ENCODE measurements at places on chromosomes 4 and X.

DNA sequence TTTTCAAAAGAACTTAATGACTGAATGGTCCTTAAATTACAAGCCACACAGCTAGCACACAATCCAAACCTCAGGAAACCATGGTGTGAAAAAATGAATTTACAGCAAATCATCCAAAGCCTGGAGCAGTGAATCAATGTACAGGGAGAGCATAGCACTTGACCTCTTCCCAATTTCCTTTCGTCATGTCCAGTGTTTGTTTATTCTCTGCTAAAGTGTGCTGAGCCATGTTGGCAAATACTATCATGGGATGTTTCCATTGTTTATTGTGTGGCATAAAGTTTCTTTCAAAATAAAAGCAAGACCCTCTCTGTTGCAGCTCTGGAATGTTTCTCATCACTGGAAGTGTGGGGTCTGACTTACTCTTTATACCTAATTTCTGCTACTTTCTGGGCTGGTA, 25.4 kb upstream of the FAM47B start:
- DNase-seq = no peak

DNA sequence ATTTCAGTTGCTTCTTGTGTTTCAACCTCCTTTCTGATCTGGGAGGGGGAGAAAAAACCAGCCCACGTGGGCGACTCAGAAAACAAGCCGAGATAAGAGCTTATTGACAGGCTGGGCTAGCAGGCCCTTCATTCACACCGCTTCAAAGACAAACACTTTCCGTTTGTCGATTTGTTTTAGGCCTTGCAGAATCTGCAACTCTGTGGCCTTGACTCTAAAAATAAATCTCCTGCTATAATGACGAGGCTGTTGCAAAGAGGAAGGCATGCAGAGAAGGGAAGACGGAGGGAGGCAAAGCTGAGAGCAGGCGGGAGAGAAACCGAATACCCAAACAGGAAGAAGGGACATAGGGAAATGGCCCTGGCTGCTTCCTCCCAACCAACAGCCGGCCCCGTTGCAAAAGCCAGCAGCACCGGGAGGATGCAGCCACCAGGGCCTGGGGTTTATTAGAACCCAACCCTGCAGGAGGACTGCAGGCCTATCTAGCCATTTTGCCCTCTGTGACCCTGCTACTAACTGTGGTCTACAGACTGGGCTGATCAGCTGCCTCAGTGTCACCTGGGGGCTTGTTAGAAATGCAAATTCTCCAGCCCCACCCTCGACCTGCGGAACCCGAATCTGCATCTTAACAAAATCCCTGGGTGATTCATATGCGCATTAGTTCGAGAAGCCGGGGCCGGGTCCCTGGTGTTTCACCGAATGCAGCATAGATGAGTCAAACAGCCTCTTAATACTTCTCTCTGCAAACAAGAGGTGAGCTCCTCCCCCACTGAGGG, 325.5 kb downstream of the BCOR start:
- peak; percentile 53 for DNase-seq

- DNase-seq = no peak
Observed at GRCh38 chr4:139786494-139787354, 121.1 kb downstream of the MGST2 start.

DNA sequence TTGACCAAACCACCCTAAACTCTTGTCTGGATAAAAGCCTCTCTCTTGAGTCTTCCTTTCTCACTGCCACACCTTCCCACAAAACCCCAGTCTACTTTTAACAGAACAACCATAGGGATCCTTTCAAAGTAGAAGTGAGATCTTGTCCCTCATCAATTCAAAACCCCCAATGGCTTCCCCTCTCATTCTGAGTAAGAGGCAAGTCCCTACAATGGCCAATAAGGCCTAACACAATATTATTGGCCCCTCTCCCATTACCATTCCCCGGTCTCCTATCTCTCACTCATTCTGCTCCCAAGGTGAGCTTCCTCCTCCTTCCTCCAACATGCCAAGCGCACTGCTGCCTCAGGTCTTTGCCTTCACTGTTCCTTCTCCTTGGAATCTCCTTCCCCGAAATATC, 57.1 kb downstream of the REELD1 start:
- no peak for DNase-seq

DNA sequence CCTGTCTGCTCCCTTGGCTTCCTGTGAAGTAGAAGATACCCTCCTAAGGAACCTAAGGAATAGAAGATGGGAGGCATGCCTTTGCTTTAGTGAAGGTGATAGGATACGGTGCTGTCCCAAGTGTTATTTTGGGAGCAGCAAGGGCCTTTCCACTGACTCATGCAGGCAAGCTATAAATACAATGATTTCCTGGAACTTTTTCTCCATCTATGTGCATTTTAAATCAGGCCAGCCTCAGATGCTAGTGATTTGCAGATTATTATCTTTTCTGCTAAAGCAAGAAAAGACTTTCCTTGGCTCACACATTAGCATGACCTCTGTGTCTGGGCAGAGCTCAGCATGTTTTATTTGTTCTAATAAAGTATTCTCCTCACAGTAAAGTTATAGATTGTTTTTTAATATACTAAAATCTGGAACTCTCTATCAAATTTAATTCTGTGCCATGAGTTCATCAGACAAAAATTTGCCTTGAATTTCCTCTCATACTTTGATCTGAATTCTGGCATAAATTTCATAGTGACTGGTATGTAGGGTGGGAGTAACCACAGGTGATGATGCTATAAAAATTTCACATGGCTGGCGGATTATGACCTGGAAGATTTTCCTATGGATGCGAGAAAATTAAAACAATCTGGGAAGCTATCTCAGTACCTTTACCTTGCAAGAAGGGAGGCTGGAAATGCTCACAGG, 131.7 kb downstream of the REPS2 start:
- DNase-seq = no peak

- no peak for DNase-seq
Observed at GRCh38 chr4:40570348-40571077, 59.2 kb downstream of the RBM47 start.

DNA sequence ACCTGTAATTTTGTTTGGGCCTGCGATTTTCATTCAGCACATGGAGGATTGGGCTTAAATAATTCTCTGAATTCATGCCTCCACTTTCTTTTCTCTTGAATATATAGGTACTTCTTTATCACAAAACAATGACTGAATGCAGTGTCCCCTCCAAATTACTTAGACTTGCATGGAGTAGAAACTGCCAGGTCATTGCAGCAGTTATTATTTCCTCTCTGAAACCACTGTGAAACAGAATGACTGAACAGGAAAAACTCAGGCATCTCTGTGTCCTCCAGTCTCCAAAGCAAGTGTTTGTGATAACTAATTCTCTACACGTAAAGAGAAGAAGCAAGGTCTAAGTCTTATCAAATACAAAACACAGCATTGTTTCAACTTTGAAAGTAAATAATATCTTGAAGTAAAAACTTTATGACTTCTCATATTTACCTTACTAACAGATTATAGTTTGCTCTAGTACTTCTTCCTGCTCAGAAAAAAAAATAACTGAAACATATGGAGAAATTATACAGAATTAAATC, 144.5 kb upstream of the DIAPH2 start:
- DNase-seq = no peak

- no peak for DNase-seq
Observed at GRCh38 chr4:2251073-2251794, 9.3 kb upstream of the HAUS3 start.

- DNase-seq = no peak
Observed at GRCh38 chr4:148955564-148956297, 513.5 kb upstream of the NR3C2 start.

GRCh38 chrX:49176421-49177326, 5.0 kb downstream of the PLP2 start:
- no peak for DNase-seq

GRCh38 chr4:188839704-188840103, 700.5 kb downstream of the TRIML1 start:
- no peak for DNase-seq

- no peak for DNase-seq
Observed at GRCh38 chr4:105470766-105471165, 3.1 kb downstream of the PPA2 start.

GRCh38 chrX:118974908-118975671, 672 bp downstream of the LONRF3 start:
- peak; percentile 52 for DNase-seq

GRCh38 chr4:81023484-81023883, 7.0 kb upstream of the BMP3 start:
- no peak for DNase-seq

DNA sequence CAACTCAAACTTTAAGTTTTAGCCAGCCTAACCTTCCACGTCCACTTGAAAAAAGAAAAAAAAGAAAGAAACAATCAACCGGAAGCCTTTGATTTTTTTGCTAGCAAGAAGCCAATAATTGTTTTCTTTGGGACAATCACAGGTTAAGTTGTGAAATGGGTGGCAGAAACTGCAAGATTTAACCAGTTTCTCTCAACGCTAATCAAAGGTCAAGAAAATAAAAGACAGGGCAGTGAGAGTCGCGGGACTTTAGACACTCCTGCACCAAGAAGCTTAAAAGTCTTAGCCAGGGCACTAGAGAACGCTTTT, 1.0 kb downstream of the ACSL1 start:
- DNase-seq = no peak

DNA sequence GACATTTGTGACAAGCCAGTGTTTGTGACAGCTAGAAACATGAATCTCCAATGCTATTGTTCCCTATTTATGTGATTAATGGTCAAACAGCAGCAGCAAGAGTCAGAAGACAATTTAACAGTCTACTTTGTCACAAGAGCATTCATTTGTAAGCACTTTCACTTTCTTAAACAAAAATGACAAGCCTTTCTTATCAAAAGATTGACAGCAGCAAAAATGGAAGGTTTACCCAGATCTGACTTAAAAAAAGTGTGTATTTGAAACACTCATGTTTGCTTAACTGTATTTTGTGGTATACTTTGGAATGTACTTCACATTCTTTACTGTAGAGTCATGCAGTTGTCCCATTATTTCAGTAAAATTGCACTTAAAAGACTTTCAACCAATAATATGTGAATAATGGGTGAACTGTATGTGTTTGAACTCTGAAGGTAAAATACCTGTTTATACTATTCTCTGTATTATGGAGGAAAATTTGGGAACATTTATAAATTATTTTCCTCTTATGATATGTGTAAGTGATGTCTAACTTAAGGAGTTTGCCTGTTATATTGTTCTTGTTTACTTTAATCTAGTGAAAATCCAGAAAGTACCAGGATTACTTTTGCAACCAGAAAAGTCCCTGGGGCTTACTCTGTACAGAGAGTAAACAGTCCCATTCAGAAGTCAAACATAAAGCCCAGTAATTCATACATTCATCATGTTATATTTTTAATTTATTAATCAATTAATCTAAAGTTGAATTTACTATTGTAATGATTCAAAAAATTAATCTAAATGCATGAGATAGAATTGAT, 314.9 kb upstream of the TRAM1L1 start:
- DNase-seq = no peak

DNA sequence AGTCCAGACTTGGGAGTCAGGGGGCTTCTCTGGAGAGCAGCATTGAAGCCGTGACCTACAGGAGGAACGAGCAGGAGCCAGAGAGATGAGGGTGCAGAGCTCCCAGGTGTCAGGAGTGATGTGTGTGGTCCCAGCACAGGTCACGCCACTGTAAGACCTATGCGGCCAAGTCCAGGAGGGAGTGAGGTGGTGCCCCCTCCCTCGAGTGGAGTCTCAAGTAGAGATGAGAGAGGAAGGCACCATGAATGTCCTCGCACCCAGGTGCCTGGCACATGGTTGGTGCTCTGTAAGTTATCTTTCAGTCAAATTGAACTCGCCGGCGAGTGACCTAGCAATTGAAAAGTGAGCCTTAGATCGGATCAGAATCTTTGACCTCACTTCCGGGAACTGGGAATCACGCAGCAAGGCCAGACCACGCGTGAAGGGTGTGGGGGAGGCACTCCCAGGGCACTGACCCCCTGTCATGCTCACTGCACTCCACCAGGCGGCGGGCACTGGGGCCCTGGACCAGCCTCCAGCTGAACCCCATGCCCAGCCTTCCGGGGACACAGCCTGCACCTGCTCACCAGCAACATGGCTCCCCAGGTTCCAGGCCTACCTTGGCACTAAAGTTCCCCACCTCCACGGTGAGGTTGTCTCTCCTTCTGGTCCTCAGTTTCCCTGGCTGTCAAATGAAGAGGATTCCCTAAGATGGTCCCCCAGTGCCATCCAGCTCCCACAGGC, 127.4 kb downstream of the HMX1 start:
- no peak for DNase-seq

- DNase-seq = peak; percentile 51
Observed at GRCh38 chrX:48540028-48540375, 488 bp downstream of the TBC1D25 start.

DNA sequence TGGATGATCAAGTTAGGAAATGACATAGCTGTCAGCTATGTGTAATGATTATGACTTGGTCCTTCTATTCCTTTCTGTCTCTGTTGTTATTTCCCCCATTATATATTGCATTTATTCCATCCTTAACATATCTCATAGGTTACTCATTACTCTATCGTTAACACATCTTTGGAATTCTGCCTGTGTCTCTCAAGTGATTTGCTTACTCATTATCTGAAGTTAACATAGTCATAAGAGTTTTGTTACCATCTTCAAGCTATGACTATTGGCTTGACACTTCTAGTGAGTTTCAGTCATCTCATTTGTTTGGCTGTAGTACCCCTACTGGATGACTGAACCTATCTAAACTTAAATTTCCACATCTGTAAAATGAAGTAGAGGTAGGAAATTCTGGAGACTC, 286.1 kb upstream of the PPP1R2C start:
- no peak for DNase-seq

DNA sequence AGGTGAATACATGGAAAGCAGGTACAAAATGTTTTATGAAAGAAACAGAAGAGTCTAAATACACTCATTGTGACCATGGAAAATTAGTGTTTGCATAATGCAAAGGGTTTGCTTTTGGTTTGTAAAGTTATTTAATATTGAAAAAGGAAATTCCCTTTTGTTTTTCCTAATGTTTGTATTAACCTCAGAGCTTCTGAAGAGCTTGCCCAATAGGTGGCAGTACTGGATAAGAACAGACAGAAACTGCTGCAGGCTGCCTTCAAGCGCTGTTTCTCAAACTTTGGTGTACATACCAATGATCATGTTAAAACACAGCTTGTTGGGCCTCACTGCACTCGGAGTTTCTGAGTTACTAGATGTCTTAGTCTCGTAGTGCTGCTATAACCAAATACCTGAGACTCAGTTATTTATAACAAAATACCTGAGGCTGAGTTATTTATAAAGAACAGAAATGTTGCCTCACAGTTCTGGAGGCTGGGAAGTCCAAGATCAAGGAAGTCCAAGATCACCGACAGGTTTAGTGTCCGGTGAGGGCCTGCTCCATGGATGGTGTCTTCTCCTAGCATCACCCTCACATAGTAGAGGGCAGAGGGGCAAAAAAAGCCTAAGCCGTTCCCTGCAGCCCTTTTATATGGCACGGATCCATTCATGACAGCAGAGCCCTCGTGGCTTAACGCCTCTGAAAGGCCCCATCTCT, 54.2 kb downstream of the SUPT20HL2 start:
- DNase-seq = no peak

Data from activated CD4-positive, alpha-beta T cell treated with anti-CD3 and anti-CD28 coated beads, Interleukin-2, amount 50 U/mL, for 1 hour (primary cell).